ENCODE measurements at places on chromosomes 3 and 15.

DNA sequence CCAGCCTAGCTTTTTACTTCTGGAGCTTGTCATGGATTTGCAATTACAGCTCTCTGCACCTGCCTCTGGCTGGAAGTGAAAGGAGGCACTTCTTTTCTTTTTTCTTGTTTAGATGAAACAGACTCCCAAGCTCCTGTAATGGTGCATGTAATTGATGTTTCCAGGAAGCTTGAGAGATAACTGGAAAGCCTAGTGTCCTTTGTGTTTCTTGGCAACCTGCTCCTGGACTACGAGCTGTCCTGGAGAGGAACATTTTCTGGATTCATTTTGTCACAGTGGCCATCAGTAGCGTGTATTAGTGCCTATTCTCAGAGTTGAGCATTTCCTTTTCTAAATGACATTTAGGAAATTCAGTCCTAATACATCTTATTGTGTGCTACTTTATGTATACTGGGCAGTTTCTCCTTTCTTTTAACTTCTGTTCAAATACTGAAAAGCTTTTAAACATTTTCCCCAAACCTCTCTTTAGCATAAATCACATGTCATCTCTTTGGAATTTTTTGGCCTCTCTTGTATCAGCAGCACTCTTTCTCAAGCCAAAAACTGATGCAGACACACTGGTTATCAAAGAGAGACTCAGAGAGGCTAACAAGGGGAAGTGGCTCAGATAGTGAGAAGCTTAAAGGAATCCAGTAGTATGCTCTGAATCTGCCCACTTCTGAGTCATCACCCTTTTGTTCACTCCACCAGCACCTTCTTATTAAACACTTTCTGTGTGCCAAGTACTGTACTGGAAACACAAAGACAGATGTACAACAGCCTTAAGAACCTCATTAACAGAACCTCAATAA is 62.6 kb upstream of the SLC2A2 start:
- no peak overlapping the region for H3K27ac ChIP-seq
- peaks cover 19% of the 10 kb centered on the region for H3K36me3 ChIP-seq
- peaks cover 6% of the 10 kb centered on the region for H3K4me1 ChIP-seq
- H3K4me3 ChIP-seq: no peak overlapping the region
- DNase-seq: no peak

DNA sequence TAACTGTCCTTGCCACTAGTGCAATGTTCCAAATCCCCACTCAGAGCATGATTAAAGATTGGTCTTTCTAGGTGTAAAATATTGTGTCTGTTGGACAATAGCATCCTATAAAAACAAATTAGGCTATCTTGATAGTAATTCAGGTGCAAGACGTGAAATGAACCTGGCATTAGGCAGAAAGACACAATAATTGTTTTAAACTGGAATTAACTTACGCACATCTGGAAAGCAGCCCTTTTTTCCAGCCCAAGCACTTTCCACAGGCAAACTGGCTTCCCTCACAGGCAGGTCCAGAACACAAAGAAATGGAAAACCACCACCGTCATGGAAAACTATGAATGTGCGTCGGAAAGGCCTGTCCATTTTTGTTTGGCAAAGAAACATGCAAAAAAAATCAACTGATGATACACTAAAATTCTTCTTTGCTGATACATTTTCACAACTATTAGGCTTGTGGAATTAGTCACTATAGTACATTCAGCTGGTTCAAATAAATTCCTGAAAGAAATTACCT is 474.7 kb upstream of the IL12A start:
- H3K27me3 ChIP-seq: no peaks in the 10 kb centered on the region
- no peak for DNase-seq
- H3K36me3 ChIP-seq: no peaks in the 10 kb centered on the region
- no peaks in the 10 kb centered on the region for H3K4me1 ChIP-seq
- H3K4me3 ChIP-seq: no peak overlapping the region
- no peak overlapping the region for H3K27ac ChIP-seq

DNA sequence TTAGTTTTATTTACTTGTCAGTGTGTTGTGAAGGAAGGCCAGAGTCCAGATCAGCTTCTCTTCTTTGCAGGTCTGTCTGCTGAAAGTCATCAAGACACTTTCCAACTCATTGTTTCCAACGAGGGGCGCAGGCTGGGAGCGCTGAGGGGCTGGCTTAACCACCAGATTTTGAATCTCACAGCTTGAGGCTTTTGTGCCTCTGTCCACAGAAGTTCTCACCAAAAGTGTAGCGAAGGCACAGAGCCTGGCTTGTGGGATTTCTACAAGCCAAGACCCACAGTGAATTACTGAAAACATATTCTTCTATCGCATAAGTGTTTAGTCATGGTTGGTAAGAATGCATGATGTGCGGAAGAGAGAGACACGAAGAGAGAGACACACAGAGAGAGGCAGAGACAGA is 35.2 kb downstream of the BHLHE40 start:
- DNase-seq: no peak
- H3K27ac ChIP-seq: peak overlapping the region; percentile 98
- H3K4me1 ChIP-seq: peaks cover 50% of the 10 kb centered on the region
- H3K4me3 ChIP-seq: peak overlapping the region; percentile 10
- H3K27me3 ChIP-seq: no peaks in the 10 kb centered on the region

DNA sequence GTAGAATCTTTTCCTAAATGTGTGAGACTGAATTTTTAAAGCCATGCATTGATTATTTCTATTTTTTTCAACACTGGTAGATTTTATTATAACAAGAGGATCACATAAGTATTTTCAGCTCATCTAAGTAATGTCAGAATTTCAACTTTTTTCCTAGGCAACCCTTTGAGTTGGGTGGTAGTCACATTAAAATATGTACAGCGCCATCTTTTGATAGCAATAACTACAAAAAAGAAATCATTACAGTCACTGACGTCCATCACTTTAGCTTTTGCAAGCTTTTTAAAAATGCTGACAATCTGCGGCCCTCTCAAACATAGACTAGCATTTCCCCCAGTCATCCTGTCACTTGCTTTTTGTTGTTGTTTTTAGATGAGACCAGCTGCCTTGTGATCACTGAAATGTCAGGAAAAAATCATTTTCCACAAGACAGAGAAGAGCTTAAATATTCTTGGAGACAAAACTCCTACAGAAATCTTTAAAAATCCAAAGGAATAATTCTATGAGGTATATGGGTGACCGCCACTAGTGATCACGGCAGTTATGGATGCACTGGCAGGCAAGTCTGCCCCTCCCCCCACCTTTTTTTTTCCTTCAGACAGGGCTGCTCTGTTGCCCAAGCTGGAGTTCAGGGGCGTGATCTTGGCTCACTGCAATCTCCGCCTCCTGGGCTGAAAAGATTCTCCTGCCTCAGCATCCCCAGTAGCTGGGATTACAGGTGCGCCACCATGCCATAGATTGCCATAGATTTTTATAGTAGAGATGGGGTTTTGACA is 384.0 kb upstream of the KCNMB2 start:
- H3K36me3 ChIP-seq: no peaks in the 10 kb centered on the region
- no peak for DNase-seq
- H3K4me3 ChIP-seq: no peak overlapping the region
- H3K27me3 ChIP-seq: no peaks in the 10 kb centered on the region
- no peak overlapping the region for H3K27ac ChIP-seq

DNA sequence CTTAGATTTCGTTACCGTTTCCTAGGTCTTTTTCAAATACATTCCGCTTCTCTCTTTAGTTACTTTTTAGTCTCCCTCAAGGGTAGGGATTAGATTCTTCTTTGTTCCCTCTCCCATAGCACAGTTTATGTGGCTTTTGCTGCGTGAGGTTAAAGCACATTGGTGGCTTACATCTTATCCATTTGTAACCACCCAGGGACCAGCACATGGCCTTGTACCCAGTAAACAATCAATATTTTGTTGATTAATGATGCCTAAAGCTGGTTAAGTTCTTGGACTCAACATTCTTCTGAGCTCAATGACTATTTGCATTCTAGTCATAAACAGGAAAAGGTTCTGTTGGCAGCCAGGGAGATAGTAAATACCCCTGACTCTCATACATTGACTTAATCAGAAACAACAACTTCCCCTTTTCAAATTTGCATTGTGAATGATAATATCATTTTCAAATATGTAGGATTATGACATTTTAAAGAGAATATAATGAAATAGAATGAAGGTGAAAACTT is 60.2 kb downstream of the CACNA1D start:
- no peak for DNase-seq
- no peak overlapping the region for H3K4me3 ChIP-seq
- H3K36me3 ChIP-seq: no peaks in the 10 kb centered on the region
- peaks cover 4% of the 10 kb centered on the region for H3K4me1 ChIP-seq
- peaks cover 13% of the 10 kb centered on the region for H3K27me3 ChIP-seq

GRCh38 chr3:192514754-192515663 is 212.3 kb downstream of the FGF12 start:
- H3K36me3 ChIP-seq: peaks cover 3% of the 10 kb centered on the region
- peaks cover 56% of the 10 kb centered on the region for H3K27me3 ChIP-seq
- DNase-seq: no peak
- peak overlapping the region; percentile 73 for H3K4me3 ChIP-seq
- H3K4me1 ChIP-seq: peaks cover 2% of the 10 kb centered on the region

DNA sequence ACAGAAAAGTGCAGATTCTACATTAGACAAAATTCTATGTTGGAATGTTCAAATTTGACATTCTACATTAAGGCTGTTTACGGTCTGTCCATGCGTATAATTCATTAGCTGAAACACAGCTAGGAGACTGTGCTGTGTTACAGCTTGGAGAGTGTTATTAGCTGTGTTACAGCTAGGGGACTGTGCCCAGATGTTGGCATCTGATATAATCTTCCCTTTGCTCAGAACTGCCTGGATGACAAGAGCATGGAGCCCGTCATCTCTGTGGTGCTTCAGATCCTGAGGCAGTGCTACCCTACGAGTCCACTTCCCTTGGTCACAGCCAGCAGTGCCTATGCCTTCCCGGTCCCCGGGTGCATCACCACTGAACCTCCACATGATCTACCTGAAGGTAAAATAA is 177.0 kb downstream of the AGBL1 start:
- H3K27me3 ChIP-seq: peaks cover 6% of the 10 kb centered on the region
- H3K27ac ChIP-seq: no peak overlapping the region
- DNase-seq: no peak

- no peaks in the 10 kb centered on the region for H3K27me3 ChIP-seq
- no peak overlapping the region for H3K4me3 ChIP-seq
- peaks cover 17% of the 10 kb centered on the region for H3K4me1 ChIP-seq
- peaks cover 2% of the 10 kb centered on the region for H3K36me3 ChIP-seq
These were observed 127.5 kb downstream of the RPLP1 start for GRCh38 chr15:69579950-69580618.

DNA sequence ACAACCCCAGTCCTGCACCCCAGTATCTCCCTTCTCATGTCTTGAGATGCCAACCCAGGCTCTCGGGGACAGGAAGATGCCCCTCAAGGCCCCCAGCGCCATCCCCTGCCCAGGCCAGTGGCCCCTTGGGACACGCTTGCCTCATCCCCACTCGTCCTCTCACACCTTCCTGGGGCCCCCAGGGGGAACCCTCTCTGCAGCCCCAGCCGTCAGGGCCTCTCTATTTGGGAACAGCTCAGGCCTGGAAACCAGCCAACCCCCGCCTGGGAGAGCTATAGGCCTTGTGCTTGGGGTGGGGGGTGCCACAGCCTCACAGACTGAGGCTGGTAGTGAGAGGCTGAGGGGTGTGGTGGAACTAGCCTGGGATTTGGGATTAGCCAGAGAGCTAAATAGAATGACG is 7.8 kb downstream of the LINGO1 start:
- H3K4me3 ChIP-seq: no peak overlapping the region
- no peak overlapping the region for H3K27ac ChIP-seq
- peaks cover 20% of the 10 kb centered on the region for H3K27me3 ChIP-seq

DNA sequence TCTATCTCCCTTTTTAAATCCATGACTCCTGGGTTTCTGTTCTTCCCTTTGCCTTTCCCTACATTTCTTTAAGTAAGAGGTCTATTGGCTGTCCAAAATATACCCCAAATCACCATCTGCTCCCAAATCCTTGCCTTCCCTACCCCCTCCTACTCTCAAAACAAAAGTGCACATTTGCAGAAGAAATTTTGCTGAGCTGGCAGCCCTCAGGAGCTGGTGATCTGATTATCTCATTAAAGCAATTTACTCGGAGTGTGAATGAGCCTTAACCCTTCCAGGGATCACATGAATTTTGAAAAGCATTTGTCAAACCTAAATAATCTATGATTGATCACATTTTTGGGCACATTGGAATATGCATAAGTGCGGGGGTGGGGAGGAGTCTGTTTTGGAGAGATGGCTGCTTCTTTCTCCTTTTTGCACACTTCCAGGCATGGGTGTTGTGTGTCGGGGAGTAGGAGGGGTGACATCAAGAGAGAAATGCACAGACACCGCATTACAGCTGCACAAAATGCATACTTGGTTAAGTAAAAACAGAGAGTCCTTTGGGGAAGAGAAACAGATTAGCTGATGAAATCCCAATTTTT is 892.6 kb downstream of the TUSC7 start:
- no peak for DNase-seq
- no peaks in the 10 kb centered on the region for H3K36me3 ChIP-seq
- no peaks in the 10 kb centered on the region for H3K4me1 ChIP-seq
- no peak overlapping the region for H3K27ac ChIP-seq
- H3K27me3 ChIP-seq: no peaks in the 10 kb centered on the region

DNA sequence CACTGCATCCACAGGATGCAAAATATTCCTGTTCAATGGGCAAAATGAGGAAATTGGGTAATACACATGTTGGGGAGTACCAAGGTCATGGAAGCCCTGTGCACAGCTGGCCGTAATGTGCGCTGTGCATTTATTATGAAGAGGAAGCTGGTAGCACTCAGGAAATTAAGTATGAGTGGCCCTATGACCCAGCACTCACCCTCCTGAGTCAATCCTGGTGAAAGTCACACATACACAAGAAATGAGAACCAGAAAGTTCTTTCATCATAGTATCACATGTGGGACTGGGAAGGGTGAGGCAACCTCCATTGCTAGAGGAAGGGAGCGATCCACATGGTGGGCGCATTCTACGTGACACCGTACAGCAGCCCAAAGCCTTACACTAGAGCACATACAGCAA is 11.4 kb upstream of the PRR20G start:
- peaks cover 20% of the 10 kb centered on the region for H3K27me3 ChIP-seq
- H3K36me3 ChIP-seq: no peaks in the 10 kb centered on the region
- H3K4me1 ChIP-seq: no peaks in the 10 kb centered on the region
- H3K27ac ChIP-seq: no peak overlapping the region

- DNase-seq: no peak
- no peaks in the 10 kb centered on the region for H3K36me3 ChIP-seq
- H3K27ac ChIP-seq: no peak overlapping the region
- H3K4me1 ChIP-seq: no peaks in the 10 kb centered on the region
These were observed 38.8 kb downstream of the LMCD1 start for GRCh38 chr3:8540456-8540855.

- H3K27ac ChIP-seq: no peak overlapping the region
- H3K27me3 ChIP-seq: peaks cover 5% of the 10 kb centered on the region
- H3K4me1 ChIP-seq: no peaks in the 10 kb centered on the region
- no peak for DNase-seq
- no peak overlapping the region for H3K4me3 ChIP-seq
- H3K36me3 ChIP-seq: no peaks in the 10 kb centered on the region
These were observed 4.6 kb downstream of the OR5H15 start for GRCh38 chr3:98171071-98171470.

GRCh38 chr3:4426261-4426781 is 40.7 kb downstream of the SUMF1 start:
- peaks cover 4% of the 10 kb centered on the region for H3K36me3 ChIP-seq
- no peaks in the 10 kb centered on the region for H3K27me3 ChIP-seq
- no peak for DNase-seq
- H3K4me1 ChIP-seq: peaks cover 6% of the 10 kb centered on the region

- H3K4me1 ChIP-seq: no peaks in the 10 kb centered on the region
- H3K4me3 ChIP-seq: no peak overlapping the region
- H3K27ac ChIP-seq: no peak overlapping the region
- DNase-seq: no peak
- H3K36me3 ChIP-seq: no peaks in the 10 kb centered on the region
These were observed 434.7 kb upstream of the ARRDC4 start for GRCh38 chr15:97525809-97526208.

GRCh38 chr3:128421966-128422365 is 44.7 kb downstream of the DNAJB8 start:
- no peak overlapping the region for H3K4me3 ChIP-seq
- no peak overlapping the region for H3K27ac ChIP-seq
- DNase-seq: no peak
- H3K27me3 ChIP-seq: peaks cover under 1% of the 10 kb centered on the region
- peaks cover 2% of the 10 kb centered on the region for H3K36me3 ChIP-seq
